ENCODE measurements at places on chromosomes 2 and 18.
A peak's percentile ranks its signal among the peaks of the same experiment; 100 is the strongest.

DNA sequence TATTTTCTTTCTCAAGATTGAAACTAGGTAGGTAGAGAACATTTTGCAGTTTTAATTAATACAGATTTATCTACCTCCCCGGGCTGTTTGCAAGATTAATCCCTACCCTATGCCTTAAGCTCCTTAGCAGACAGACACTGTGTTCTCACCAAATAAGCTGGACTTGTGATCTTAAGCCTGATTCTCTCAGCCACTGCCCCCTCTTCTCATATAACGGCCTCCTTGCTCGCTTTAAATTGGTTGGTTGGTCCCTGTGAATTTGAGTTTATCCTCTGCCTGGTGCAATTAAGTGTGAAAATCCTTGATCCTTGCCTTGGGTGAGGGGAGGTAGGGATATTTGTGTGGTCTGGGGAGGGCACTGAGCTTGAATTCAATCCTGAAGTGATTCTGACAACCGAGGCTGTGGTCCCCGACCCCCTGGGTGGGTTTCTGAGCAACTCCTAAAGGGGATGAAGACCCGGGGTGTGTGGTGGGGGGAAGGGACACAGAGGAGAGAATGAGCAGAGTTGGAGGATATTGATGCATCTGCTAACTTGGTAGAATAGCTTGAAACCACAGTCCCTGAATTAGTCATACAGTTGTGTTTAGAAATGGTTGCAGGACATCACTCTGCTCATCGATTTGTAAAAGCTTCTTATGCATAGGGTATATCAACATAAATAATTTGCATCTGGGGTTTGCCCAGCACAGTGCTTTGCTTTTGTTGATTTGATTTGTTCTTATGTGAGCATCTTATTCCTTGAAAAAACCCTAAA, 36.9 kb upstream of the NCKAP5 start:
- DNase-seq, result no peak

DNA sequence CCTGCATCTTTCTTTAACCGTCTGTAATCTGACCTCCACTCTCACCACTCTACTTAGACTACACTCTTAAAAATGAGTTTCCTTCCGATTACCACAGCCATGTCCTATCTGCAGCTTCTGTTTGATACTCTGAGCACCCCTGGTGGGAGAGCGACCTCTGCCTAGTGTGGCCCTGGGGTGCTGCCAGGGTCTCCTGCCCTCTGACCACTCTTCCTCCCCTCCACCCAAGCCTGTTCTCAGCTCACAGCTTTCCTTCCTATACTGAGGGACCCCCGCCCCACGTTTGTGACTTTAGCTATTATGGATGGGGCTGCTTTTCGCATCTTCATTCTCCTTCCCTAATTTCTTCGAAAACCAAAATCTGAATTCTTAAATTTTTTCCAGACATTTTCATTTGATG, 132.7 kb downstream of the KCTD1 start:
- DNase-seq, result no peak

GRCh38 chr2:207236156-207236935, 70.6 kb upstream of the KLF7 start:
- peak; percentile 53 for DNase-seq

GRCh38 chr2:236229186-236229585, 35.0 kb downstream of the ASB18 start:
- no peak for DNase-seq

DNA sequence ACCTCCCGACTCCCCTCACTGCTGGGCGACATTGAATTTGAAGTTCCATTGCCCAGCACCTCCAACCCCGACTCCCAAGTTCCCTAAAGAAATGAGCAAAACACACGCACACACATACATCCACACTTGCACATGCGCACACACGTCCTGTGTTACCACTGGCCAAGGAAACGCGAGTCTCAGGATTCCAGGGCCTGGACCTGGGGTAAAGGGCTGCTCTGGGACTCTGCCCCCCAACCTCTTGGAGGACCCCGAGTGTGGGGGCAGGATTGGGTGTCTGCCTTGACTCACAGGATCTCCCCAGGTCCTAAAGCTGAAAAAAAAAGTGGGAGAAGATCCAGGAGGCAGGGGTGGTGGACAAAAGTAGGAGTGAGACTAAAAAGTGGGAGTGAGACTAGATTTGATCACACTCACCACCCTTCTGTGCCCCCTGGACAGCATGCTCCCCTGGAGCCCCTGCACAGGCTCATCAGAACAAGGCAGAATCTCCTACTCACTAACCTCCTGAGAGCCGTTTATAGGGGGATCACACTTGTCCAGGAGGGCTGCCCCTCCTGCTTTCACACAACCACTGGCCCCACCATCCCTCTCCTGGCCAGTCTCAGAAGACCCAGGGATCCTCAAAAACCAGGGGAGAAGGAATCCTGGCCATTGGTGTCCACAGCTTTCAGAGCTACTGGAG, 202.2 kb downstream of the TNS1 start:
- DNase-seq, result no peak

DNA sequence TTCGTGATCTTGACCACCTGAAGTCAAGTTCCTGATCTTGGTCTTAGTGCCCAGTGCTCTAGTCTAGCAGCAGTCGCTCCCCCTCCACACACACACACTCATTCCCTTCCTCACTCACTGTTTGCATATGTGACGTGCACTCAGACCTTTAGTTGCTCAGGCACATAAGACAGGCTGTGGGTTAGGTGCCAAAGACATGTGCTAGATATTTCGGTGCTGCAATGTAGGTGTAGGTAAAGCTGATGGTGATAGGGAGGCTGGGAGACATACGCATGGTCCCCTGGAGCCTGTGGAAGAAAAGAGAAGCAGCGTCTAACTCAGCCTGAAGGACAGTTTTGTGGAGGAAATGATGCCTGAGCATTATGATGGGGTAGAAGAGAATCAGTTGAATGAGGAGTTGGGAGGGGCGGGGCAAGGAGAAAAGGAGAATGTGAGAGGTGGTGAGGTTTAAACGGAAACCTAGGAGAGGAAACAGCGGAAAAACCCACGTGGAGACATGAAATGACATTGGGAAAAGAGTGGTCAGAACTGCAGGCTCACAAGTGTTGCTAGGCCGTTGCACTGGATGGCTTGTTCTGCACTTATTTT, 3.8 kb downstream of the TTC39C start:
- DNase-seq, result no peak

DNA sequence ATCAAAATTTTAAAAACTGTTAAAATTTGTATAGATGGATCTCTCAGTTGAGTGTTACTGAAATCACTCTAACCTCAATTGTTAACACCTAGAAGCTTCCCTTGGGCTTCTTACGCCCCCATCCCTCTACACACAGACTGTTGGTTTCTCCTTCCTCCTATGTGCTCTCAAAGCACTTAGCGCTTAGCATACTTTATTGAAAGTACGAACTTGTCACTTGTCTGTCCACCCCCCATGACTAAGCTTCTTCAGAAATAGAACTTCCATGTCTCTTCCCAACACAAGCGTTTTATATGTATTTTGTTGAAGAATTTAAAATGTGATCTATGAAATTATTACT, 441 bp downstream of the MPHOSPH10 start:
- DNase-seq, result peak; percentile 28

DNA sequence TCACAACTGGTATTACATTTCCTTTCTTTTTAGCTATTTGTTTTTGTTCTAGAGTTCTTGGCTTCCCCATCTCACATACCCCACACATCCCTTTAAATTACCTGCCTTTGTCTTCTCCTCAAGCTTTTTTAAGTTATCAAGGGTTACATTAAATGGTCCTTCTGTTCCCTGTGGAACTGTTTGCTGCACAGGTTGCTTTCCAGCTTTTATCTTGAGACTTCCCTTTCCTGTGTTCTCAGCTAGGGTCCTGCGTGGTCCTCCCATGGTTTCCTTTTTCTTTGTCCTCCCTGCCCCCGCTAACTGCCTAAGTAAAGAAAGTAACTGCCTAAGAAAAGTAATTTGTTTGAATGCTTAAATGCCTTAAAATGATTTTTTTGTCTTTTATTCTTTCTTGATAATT, 66.8 kb downstream of the EPB41L5 start:
- no peak for DNase-seq

DNA sequence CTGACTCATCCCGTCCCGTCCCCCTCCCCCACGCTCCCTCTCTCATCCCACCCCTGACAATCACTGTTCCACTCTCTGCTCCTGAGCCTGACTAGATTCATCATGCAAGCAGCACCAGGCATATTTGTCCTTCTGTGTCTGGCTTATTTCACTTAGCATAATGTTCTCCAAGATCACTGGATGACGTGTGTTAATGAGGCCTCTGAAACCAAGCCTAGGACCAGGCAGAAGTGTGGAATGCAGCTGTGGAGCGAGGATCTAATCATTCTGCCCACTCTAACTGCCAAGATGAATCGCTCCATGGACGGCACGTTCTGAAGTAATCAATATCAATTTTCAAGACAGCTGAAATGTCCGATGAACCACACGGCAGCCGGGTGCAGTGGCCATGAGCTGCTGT, 122.4 kb upstream of the ZNF236 start:
- DNase-seq, result no peak

DNA sequence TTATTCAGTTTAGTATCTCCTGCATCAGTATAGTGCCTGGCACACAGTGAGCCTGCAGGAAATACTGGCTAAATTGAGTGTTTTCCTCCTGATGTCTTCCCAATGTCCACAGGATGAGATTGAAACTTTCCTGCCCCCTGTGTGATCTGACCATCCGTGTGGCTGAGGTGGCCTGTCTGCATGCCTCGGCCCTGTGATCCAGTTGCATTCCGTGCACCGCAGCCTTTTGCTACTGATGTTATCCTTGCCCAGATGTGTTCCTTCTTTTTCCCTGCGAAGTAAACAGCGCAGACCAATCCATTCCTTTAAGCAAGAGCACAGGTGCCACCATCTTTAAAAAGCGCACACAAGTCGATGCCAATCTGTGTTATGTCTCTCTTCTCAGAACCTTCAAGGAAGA, 462.6 kb downstream of the PTPRM start:
- no peak for DNase-seq

- DNase-seq, result no peak
Measured at GRCh38 chr18:79064228-79064627, 5.0 kb upstream of the ATP9B start.

DNA sequence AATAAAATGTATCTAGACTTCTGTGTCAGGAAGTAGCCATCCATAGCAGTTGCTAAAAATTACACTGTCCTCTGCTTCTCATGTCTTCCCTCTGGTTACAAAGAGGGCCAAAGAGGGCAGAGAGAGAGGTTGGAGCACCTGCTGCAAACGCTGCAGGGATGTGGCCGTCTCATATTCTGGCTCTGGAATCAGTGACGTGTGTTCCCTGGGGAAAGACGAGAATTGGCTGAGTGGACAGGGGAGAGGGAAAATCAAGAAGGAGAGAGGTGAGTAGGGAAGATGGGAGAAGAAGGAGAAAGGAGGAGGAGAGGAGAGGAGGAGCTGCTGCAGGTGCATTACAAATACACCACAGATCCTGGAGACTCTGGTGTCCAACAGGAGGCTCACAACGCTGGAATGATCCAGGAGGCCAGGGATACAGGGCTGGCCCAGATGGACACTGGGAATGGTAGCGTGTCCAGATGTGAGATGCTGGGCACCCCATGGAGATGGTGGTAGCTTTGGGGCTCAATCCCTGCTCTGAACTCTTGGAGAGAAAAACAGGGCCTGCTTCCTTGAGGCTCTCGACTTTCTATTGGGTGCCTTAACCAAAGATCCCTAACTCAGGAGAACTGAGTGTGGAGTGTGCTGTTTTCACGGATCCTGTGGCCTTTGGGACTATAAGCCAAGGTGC, 118.4 kb upstream of the PXDN start:
- no peak for DNase-seq

DNA sequence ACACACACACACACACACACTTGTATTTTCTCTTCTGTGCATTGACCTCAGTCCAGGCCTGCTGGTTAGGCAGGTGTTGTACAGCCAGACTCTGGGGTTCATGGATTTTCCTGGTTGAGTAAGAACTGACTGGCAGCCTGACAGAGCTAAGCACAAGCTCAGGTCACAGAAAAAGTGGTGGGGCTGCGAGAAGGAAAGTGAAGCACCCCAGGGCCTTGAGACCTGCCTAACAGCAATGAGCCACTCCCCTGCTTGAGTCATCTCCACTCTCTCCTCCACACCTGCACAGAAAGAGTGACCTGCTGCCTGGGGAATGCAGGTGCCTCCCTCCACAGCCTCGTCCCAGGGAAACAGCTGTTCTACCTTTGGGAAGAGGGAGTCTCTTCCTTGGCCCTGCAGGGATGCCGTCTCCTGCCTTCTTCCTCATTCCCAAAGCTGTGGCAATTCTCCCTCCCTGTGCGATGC, 91.4 kb upstream of the LGALSL start:
- no peak for DNase-seq

DNA sequence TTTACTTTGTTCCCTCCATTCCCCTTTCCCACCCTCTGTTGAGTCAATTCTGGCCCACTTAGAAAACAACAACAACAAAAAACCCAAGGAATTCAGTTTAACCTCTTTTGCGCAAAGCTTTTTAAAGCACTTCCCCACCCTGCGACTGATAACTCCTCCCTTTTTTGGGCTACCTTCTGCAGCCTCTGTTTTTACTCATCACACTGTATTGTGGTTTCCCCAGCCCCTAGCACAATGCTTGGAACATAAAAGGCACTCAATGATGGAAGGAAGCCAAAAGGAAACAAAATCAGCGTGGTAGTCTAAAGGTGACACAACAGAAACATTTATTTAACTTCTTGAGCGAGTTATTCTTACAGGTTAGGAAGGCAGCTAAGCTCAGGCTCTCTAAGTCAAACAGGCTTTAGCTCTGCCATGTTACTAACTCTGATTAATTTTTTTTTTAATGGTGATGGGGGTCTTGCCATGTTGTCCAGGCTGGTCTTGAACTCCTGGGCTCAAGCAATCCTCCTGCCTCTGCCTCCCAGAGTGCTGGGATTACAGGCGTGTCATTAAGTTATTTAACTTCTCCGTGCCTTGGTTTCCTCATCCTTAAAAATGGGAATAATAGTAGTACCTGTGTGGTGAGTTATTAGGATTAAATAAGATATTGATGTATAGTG, 1.3 kb downstream of the CEP68 start:
- peak; percentile 48 for DNase-seq

DNA sequence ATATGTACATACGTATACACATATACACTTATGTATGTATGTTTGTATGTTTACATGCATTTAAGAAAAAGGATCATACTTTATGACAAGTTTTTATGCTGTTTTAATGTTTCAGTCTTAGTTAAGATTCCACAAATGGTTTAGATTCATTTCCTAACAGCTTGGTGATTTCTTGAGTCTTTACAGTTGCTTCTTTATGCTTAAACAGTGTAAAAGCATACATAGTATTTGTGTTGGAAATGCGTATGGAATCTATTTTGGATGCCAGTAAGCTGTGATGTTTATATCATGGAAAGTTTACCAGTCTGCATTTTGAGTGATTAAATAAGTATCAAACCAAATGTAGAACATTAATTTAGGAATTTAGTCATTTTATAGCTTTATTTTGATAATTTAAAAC, 55.4 kb downstream of the AGFG1 start:
- DNase-seq, result no peak

DNA sequence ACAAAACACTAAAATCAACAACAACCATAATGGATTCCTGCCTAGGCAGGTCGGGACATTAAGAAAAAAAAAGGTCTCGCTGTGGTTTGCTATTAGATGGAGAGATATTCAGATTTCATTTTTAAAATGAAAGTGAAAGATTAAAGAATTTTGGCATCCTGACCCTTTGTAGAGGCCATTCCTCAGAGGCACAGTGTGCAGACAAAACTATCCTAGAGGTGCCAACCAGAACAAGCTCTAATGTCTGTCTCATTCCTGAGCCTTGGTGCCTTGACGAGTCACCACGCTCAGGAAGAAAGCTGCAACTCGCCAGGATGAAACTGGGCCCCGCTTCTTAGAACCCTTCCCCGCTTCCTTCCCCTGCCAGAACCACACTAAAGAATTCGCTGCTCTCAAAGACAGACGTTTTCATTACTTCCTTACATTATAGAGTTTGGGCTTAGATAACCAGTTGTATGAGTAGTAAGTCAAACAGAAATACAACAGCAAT, 156.0 kb downstream of the TGIF1 start:
- DNase-seq, result peak; percentile 43

All from inflammatory macrophage (primary cell).